Stimulated activated CD4-positive, alpha-beta T cell treated with anti-CD3 and anti-CD28 coated beads, Interleukin-1b, Interleukin-23, amount 100 ng/mL, for 1 hour (primary cell): ENCODE measurements at places on chromosomes 12 and 14.

DNA sequence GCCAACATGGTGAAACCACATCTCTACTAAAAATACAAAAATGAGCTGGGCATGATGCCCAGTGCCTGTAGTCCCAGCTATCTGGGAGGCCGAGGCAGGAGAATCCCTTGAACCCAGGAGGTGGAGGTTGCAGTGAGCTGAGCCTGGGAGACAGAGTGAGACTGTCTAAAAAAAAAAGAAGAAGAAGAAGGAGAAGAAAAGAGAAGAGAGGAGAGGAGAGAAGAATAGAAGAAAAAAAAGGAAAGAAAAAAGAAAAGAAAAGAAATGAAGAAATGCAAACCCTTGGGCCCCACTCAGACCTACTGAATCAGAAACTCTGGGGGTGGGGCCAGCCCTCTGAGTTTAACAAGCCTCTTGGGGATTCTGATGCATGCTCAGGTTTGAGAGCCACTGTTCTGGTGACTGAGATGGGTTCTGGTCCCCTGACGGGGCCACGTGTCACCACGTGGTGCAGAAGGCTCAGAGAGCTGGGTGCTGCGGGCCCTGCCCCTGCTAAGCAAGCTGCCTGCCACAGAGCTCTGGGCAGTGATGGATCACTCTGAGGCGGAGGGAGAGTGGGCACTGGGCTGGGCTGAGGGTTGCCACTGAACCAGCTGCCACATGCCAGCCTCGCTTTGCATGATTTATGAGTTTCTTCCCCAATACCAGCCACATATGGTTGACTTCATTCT lies 37.5 kb downstream of the ERH start:
- DNase-seq, result no peak

DNA sequence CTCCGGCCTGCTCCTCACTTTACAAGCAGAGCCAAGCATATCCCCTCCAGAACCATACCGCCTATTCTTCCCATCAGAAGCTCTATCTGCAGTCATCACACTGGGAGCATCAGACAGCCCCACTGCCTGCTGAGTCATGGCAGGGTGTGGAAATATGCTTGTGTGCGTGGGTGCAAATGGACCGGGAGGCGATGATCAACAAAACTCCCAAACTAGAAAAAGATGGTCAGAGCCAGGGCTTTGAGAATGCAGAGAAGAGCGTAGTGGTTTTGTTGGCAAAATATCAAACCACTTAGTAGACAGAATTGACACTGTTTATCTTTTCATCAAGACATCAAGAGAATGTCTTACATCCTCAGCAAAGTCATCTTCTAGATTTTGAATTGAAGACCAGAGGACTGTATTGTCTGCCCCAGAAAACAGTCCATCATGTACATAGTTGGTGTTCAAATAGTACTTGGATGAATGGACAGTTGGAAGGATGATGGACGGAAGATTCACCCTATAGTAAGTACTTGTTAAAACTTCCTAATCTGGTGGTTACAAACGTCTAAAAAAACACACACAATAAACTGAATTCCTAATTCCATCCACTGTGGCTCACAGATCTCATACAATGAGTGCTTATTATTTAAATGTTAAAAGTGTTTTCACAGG lies 54.9 kb downstream of the VWF start:
- DNase-seq, result no peak

GRCh38 chr14:84579292-84579691 lies 950.7 kb upstream of the FLRT2 start:
- no peak for DNase-seq

DNA sequence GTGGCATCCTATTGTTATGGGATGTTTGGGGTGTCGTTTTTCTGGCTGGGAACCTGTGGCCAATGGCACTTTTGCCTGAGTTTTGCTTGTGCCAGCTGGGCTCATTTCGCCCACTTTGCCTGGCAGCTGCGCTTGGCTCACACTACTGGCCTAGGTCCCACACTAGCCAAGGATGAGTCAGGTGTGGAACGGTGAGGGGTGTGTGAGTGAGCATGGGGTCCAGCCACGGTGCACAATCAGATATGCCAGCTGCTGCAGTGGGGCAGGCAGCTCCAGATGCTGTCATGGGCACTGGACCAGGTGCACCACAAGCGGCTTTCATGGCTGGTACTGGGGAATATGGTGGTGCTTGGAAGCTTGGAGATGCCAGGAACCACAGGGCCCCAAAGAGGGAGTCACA lies 21.5 kb downstream of the TRHDE start:
- DNase-seq, result no peak

DNA sequence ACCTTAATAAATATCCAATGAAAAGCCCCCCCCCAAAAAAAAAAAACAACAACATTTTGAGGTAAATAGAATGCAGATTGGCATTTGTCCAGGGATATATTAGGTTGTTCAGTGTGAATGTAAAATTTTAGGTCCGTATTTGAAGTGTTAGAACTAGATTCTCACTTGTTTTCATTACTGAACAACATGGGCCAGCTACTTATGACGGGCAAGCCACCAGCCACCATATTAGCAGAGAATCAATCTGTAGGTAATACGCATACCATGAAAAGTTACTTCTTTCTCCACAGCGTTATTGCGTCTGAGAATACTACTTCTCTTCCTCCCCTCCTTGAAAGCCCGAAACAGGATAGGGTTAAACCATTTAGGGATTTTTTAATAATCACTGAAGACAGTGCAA lies 5.4 kb downstream of the FLRT2 start:
- no peak for DNase-seq

- DNase-seq, result no peak
These were observed 18.9 kb downstream of the DYRK2 start for GRCh38 chr12:67667276-67668073.

DNA sequence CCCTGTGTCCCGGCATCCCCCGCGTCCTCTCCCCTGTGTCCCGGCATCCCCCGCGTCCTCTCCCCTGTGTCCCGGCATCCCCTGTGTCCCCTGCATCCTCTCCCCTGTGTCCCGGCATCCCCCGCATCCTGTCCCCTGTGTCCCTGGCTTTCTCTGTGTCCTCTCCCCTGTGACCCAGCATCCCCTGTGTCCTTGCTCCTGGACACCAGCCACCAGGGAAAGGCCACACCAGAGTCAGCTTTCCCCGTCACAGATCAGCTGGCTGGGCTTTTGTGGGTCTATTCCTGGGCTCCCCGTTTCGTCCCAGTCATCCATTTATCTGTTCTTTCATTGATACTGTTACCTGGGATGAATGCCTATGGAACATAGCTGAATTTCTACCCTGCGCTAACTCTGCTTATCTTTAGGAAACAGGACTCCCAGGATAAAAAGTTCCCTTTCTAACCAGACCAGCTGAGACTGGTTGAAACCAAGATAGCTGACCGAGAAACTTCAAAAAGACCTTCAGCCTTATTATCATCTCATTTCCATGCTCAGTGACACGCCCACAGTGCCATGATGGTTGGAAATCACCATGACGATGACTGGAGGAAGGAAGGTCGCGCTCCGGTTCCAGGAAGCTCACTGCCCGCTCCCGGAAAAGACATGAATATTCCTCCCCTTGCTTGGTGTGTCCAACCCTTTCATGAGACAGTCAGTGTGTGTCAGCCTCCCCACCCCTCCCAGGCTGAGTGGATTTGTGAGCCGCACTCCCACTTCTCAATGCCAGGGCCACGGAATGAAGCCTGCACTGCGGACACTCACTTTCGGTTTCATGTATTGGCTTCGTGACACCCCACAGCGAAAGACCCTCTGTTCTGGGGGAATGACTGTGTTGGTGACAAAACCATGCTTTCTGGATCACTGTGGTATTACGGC lies 276.4 kb upstream of the SFSWAP start:
- no peak for DNase-seq

- no peak for DNase-seq
These were observed 572.8 kb upstream of the USP15 start for GRCh38 chr12:61687407-61687806.
